ENCODE measurements at places on chromosomes 13 and 19.

GRCh38 chr19:17829855-17830566 lies 8.7 kb upstream of the INSL3 start:
- no peak for DNase-seq

DNA sequence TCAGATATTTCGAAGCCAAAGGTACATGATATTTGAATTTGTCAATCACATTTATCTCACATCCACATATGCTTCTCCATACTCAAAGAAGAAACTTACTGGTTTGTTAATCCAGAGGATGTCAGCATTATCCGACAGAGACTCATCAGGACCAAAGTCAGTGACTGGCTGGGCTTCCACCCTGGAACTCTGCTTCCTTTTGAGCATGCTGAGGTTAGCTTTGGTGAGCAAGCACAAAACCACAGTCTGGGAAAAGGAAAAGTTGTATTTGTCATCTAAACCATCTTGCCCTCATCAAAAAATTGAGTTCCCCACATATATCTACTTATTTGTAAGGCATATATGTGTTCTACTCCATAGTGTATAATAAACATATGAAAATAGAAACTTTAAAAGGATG lies 17.4 kb downstream of the NALCN start:
- DNase-seq, result no peak

- no peak for DNase-seq
Measured at GRCh38 chr19:7366701-7367420, 18.1 kb downstream of the ARHGEF18 start.

GRCh38 chr19:5775668-5776309 lies 8.8 kb downstream of the PRR22 start:
- no peak for DNase-seq

- no peak for DNase-seq
Measured at GRCh38 chr13:112247471-112248405, 128.4 kb upstream of the SPACA7 start.

- DNase-seq, result no peak
Measured at GRCh38 chr13:29454931-29455481, 140.5 kb downstream of the SLC7A1 start.

DNA sequence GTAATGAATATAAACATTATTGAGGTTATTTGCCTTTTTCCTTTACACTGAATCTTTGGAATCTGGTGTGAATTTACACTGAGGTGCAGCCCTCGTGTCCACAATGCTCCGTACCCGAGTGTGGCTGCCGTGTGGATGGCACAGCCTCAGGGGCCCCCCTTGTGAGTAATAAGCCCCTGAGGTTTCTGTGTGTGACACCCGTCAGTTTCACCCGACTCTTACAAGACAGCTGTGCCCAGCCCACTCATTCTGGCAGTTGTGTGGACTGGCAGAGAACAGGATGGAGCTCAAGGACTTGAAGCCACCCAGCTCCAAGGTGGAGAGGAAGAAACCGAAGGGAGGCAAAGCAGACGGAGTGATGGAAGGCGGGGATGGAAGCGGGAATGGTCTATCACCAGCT lies 7.8 kb downstream of the PROZ start:
- no peak for DNase-seq

DNA sequence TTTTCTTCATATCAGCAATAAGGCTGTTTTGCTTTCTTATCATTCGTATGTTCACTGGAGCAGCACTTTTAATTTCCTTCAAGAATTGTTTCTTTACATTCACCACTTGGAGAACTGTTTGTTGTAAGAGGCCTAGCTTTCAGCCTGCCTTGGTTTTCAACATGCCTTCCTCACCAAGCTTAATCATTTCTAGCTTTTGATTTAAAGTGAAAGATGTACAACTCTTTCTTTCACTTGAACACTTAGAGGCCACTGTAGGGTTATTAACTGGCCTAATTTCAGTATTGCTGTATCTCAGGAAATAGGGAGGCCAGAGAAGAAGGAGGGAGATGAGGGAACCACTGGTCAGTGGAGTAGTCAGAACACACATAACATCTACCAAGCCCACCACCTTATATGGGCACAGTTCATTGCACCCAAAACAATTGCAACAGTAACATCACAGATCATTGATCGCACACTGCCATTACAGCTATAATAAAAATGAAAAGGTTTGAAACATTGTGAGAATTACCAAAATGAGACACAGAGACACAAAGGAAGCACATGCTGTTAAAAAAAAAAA lies 181.4 kb upstream of the TUBA3C start:
- DNase-seq, result no peak

GRCh38 chr13:34254366-34254765 lies 436.4 kb downstream of the RFC3 start:
- DNase-seq, result no peak

DNA sequence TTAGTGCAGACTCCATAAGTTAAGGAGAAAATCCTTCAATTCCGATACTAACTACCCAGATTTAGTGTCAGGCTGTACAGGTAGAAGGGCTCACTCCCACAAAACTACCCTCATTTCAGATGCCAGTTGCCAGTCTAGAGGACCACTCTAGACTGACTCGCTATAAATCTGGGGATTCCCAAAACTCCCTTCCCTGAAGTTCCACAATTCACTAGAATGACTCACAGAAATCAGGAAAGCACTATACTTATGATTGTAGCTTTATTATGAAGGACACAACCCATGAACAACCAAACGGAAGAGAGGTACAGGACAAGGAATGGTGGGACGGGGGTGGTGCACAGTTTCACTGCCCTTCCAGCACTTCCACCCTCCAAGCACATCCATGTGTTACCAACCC lies 321.2 kb downstream of the DIAPH3 start:
- no peak for DNase-seq

DNA sequence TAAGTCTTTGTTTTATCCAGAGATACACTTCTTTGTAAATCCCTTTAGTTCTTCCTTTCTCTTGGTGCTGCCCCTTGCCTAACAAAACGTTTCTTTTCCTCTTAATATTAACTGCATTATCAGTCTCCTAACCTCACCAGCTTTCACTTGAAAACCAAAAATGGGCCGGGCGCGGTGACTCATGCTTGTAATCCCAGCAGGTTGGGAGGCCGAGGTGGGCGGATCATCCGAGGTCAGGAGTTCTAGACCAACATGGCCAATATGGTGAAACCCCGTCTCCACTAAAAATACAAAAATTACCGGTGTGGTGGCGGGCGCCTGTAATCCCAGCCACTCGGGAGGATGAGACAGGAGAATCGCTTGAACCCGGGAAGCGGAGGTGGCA lies 329.8 kb upstream of the MIR17HG start:
- no peak for DNase-seq

DNA sequence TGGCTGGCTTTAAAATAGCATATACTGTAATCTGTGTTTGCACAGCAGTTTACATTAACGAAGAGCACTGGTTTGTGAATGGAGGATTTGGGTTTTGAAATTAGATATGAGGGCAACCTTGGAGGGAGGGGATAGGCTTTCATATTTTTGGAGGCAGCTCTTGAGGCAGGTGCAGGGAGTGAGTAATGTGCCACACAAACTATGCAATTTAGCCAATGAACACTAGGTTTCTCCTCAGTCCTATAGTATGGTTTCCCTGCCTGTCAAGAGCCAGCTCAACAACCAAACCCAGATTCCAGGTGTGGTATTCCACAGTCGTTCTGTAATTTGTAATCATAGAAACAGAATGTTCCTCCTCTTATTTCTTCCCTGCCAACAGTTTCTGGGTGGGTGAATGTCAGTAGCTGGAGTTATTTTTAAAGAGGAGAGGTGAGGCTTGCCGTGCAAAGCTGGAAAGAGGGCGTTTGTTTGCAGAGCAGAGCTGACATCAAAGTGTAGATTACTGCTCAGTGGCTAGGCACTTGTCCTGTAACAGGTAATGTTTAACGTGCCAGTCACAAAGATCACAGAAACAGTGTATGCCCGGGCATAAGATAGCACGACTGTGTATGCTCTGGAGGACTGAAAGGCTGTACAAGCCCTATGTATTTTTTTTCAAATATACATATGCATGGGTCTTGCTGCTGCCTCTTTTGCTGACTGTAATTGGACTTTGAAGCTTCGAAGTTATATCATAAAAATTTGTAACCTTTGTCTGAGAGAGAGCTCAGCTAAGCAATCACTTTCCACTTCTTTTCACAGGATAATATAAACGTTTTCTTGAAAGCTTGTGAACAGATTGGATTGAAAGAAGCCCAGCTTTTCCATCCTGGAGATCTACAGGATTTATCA lies 124.2 kb downstream of the LMO7 start:
- no peak for DNase-seq

- no peak for DNase-seq
Measured at GRCh38 chr19:4908781-4909155, 533 bp upstream of the UHRF1 start.

- DNase-seq, result no peak
Measured at GRCh38 chr13:107807306-107808073, 407.8 kb downstream of the LIG4 start.

GRCh38 chr19:4233282-4233853 lies 4.0 kb downstream of the EBI3 start:
- DNase-seq, result peak; percentile 54

- DNase-seq, result no peak
Measured at GRCh38 chr13:44749906-44750305, 173.8 kb upstream of the TSC22D1 start.

DNA sequence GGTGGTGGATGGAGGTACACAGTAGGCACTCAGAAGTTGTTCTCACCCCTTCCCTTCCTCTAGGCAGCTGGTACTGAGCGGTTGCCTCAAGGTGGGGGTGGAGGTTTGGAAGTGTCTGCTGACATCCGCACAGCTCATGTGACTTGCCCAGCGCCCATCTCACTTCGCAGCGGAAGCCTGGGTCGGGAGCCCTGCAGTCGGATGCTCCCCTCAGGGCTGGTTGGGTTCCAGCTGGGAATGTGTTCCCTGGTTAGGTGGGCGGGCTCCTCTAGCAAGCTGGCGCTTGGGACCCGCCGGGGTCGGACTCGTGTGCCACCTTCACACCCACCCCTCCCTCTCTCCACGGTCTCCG lies 10.2 kb downstream of the PPP1R37 start:
- no peak for DNase-seq

DNA sequence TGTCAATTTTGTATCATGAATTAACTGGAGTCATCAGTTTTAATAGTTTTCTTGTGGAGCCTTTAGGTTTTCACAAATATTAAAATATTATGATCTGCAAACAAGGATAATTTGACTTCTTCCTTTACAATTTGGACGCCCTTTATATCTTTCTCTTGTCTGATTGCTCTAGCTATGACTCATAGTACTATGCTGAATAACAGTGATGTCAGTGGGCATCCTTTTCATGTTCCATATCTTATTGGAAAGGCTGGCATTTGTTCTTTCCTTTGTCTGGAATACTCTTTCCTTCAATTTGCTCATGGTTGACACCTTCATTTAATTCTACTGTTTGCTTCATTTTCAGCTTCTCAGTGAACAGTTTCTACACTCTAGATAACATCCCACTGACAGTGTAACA lies 1129.3 kb downstream of the SLITRK5 start:
- no peak for DNase-seq

DNA sequence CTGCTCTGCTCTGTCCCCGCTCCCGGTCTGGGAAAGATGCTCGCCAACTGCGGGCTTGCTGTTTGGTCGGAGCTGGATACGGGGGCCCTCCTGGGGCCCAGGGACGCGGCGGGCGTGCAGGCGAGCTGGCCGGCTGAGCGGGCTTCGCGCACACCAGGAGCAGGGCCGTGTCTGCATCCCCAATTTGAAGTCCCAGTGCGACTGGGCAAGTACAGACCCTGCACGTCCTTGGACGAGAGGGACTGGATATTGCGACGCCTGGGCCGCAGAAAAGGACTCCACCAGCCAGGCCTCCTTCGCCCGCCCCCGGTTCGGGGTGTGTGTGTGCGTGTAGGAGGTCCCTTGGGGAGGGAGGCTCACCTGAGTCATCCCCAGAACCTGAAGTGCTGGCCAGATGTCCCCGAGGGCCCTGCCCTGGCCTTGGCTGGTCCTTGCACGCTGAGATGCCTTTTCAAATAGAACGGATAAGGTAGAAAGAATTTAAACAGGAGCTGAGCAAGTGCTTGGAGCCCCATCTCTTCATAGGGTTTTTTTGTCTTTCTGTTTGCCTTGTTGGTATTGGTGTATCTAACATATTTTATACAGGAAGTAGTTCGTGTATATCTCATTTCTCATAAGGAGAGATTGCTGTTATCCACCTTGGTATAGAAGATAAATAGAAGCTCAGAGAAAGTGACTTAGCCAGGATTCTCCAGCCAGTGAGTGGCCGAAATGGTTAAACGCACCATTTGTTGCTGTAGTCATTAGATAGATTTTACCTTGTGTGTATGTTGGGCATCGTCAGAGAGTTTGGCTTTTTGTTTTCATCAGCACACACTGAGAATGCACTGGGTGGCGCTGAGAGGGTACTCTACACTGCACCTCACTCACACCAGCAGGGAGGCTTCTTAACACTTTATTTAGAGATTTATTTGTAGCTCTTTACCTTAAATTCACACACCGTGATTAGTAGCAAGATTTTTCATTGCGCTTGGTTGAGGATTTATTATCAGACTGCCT lies 1.1 kb downstream of the NAXD start:
- peak; percentile 8 for DNase-seq

- no peak for DNase-seq
Measured at GRCh38 chr13:54367639-54368271, 1339.1 kb downstream of the OLFM4 start.

DNA sequence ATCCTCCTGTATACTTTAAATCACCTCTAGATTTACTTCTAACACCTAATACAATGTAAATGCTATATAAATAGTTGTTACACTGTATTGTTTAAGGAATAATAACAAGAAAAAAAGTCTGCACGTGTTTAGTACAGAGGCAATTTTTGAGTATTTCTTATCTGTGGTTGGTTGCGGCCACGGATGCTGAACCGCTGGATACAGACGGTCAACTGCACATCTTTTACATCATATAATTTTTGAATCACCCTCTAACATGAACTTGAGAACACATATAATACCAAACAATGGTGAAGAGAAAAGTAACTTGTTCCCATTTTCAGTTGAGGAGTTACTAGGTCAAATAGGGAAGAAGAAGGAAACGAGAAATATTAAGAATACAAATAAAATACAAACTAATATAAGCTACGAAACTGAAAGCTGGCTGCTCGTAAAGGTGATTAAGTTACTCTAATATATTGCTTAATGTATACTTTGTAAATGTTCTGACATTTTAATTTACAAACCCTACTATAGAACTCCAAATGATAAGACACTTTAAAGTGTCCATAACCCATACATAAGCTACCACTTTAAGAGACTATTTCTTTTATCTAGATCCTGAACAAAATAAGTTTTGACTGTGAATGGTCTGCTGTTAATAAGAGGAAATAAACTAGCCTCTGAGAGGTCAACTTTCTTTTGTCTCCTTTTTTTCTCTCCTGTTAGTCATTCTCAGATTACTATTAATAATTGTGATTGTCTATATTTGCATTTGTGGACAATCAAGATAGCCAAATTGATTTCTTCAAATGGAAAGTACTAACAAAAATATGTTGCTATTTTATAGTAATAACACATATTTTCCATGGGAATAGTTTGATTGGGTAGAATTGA lies 457.4 kb downstream of the DIAPH3 start:
- no peak for DNase-seq

- no peak for DNase-seq
Measured at GRCh38 chr13:38042771-38043170, 173.2 kb upstream of the TRPC4 start.

Data from CD14-positive monocyte (primary cell).